ENCODE measurements at places on chromosomes 16 and 17. TPM values are rescaled to one million over a fixed set of nuclear protein-coding genes. Genes with fewer than 3 reads are reported as not detected.

Gene CCL16
- total RNA-seq, result not detected

DNA sequence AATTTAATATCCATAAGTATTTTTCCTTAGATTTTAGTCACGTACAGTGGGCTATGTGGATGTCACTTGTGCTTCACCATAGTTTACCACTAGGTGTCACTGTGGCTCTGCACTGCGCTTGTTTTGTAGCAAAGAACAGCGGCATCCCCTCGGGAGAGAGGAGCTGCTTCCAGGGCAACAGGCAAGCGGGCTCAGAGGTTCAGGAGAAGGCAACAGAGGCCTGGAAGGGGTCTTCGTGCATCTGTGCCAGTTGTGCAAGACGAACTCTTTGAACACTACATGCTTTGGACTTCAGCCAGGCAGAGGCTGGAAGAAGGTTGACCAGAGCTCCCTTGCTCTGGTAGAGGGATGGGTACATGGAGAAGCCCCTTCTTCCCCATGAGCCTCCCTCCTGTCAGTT, 20.6 kb downstream of the CYB561 start:
- peaks cover 28% of the 10 kb centered on the region for H3K4me1 ChIP-seq
- H3K27ac ChIP-seq, result no peak overlapping the region
- no peaks in the 10 kb centered on the region for H3K27me3 ChIP-seq

Gene TBC1D3
- total RNA-seq, result not detected

- no peak overlapping the region for H3K4me3 ChIP-seq
- DNase-seq, result no peak
- no peaks in the 10 kb centered on the region for H3K36me3 ChIP-seq
Measured at GRCh38 chr16:63663155-63663554, 1458.7 kb downstream of the CDH11 start.

Gene CDRT4
- total RNA-seq, result 2.7 TPM

Gene TTLL6
- total RNA-seq, result 1.3 TPM

Gene FOXN1
- 0.29 TPM for total RNA-seq

DNA sequence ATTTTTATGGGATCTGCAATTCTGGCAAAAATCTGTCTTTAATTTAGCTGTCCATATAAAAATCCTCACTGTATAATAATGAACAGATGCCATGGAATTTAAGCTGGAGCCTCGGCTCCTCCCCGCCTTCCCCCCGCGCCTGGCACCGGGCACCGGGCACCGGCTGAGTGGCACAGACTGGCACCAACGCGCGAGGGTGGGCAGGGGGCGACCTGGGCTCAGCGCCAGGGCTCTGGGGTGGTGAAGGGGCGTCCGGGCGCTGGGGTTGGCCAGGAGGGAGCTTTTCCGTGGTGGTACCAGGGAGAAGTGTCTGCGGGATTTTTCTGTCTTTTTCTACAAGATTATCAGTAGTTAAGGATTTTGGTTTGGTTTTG, 9.1 kb downstream of the NEUROD2 start:
- no peaks in the 10 kb centered on the region for H3K36me3 ChIP-seq
- peaks cover 100% of the 10 kb centered on the region for H3K27me3 ChIP-seq
- H3K27ac ChIP-seq, result no peak overlapping the region
- no peak for DNase-seq
- H3K4me3 ChIP-seq, result no peak overlapping the region

Gene TMEM238L
- not detected for total RNA-seq

Gene WNT9B
- 0.23 TPM for total RNA-seq

DNA sequence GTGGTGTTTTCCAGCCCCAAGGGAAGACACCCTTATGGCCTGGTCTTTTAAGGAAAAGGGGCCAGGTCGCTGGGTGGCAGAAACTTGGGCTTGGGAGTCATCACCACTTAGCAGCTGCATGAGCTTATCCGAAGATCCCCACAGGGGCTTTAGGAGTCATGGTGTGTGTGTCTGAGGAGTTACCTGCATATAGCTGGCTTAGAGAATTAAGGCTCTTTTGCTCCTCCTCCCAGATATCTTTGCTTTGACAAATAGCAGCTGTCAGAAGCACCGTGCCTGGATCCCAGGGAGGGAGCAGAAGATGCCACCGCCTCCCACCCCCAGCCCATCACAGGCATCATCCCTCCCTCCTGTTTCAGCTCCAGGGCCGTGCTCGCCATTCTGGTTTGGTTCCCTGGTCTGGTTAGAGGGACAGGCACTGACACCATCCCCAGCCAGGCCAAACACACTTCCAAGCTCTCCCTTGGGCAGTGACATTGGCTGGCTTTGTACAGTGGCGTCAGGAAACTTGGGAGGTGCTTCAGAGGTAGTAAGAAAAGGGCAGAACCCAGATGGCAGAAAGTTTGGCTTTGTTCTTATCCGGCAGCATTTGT, 17.4 kb downstream of the LDHD start:
- no peak for DNase-seq
- no peak overlapping the region for H3K4me3 ChIP-seq
- peaks cover 8% of the 10 kb centered on the region for H3K4me1 ChIP-seq
- H3K36me3 ChIP-seq, result peaks cover 4% of the 10 kb centered on the region
- H3K27me3 ChIP-seq, result no peaks in the 10 kb centered on the region

GRCh38 chr17:7646457-7646856, 4.3 kb upstream of the ATP1B2 start:
- no peak overlapping the region for H3K4me3 ChIP-seq
- DNase-seq, result no peak
- no peak overlapping the region for H3K27ac ChIP-seq

DNA sequence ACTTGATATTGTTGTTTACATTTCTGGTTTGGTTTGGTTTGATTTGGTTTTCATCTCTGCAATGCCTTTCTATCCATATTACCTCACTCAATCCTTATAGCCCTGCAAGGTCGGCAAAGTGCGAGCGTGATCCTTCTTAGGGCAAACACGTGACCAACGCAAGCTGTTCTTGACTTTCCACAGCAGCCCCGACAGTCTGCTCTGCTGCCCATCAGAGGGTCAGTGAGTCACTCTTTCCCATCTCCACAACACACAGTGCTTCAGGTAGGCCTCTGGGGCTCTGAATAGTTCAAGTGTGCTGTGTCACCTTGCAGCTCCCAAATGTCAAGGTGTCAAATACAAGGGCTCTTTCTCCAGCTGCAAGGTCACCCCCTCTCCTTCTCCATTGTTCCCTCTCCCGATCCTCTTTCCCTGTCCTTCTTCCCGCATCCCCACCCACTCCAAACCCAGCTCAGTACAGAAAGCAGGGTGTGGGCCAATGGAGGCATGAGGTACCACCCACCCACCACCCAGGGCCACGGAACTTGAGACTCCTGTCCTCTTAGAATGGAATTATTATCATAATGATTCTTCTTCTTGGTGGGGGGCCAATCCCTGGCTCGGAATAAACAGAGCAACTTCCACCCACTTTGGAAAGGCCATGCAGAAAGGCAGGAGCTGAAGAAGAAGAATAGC, 139.7 kb downstream of the SLC39A11 start:
- DNase-seq, result no peak
- no peaks in the 10 kb centered on the region for H3K4me1 ChIP-seq
- no peaks in the 10 kb centered on the region for H3K36me3 ChIP-seq
- no peaks in the 10 kb centered on the region for H3K27me3 ChIP-seq
- no peak overlapping the region for H3K27ac ChIP-seq
- no peak overlapping the region for H3K4me3 ChIP-seq

Data from left lung (tissue), 14 donors.